ELR (cell line): ENCODE measurements at places on chromosomes 2 and 18.
A peak's percentile ranks its signal among the peaks of the same experiment; 100 is the strongest.

DNA sequence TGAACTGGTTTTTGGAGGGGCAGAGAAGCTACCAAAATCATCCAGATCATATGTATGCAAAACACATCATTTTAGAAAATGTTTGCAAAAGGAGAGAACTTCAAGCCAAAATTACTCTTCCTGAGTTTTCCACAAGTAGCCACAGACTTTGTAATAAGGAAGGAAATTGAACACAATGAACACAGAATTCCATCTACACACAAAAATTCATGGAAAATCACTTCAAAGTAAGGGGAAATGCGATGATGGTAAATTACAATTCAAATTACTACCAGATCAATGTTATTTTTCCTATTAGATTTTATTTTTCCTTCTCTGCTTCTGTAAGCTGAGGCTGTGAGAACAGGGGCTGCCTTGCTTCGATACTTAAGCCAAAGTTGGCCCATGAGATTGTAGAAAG lies 172.1 kb upstream of the ARL4C start:
- no peak for DNase-seq

DNA sequence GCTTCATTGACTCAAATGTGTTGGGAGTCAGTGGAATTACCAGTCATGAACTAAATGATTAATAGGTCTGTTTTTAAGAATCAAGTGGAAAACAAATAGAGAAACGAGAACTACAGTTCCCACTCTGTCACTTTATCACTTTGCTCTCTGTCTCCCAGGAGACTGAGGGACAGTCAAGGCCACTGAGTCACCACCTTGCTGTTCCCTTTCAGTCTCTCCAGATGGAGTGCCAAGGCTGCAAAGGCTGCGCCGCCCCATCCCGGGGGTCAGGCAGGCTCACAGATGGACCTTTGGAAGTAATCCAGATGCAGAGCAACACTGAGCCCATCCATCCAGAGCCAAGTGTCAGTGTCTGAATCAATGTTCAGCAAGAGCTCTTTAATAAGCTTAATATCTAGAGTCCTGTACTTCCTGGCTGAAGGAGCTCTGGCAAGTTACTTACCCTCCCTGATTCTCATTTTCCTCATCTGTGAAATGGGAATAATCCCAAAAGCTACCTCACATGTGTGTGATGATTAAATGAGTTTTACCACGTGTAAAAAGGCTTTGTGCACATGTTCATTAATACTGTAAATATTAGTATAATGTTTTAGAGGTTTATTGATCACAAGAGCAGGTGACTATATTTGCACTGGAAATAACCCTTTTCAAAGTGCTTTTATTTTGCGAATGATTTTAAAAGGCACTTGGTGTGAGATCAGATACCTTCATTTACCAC lies 43.0 kb upstream of the EFEMP1 start:
- peak; percentile 32 for DNase-seq

DNA sequence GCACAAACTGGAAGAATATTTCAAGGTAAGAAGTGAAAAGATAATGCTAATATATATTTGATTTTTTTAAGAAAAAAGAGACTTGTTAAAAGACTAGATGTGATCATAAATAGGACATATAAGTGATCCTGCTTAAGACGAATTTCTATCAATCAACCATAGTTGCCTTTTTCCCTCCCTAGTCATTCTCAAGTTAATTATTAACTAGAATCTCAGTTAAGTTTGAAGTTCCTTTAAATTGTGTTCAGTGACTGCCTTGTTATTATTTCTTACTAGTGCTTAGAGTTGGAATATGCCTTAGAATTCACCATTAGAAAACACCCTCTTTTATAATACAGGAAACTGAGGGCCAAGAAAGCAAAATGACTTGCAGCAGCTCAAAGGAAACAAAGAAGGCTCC lies 141.5 kb upstream of the SP5 start:
- DNase-seq, result no peak

DNA sequence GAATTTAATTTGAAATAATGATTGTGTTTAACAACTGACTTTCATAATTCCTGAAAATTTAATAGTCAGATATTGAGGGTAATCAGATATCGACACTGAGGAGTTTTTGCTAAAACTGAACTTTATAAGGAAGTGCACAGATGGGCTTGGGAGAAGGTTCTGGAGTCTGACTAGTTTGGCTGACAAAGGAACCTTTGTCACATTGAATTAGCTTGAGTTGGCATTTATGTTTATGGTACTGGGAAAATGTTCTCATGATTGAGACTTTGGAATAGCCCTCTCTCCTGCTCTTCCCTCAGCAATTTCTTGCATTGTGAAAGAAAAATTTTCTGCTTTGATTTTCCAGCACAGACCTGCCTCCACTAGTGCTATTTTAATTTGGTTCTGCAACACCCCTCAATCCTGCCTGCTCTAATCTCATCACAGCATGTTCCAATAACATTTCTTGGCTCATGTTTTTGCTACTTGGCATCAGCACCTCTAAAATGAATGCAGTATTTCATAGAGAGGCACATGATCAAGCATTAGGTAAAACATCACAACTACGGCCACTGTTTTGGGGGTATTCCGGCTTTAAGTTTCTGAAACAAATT lies 133.9 kb upstream of the FSHR start:
- DNase-seq, result no peak

GRCh38 chr2:197113275-197113711 lies 186.8 kb upstream of the PGAP1 start:
- DNase-seq, result peak; percentile 64

DNA sequence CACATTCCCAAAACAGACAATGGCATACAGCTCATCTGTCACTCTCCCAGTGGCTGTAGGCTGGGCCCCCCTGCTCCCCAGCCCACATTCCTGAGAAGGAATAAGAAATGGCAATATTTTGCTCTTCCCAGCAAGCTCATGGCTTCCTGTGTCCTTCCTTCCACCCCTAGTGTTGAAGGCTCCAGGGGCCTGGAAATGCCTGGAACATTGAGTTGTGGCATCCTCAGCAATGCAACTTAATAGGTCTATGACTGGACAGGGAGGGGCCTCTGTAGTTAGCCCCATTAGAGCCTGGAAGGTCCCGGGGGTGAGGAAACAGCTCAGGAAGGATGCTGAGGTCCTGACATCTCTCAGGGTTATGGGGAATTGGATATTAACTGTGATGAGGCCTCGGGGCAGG lies 3.3 kb downstream of the KIF3C start:
- peak; percentile 36 for DNase-seq
